ENCODE measurements at places on chromosomes 3 and 15. TPM values are rescaled to one million over a fixed set of nuclear protein-coding genes. Genes with fewer than 3 reads are reported as not detected.

- DNase-seq = no peak
Observed at GRCh38 chr3:24835510-24835909, 340.9 kb upstream of the THRB start.

DNA sequence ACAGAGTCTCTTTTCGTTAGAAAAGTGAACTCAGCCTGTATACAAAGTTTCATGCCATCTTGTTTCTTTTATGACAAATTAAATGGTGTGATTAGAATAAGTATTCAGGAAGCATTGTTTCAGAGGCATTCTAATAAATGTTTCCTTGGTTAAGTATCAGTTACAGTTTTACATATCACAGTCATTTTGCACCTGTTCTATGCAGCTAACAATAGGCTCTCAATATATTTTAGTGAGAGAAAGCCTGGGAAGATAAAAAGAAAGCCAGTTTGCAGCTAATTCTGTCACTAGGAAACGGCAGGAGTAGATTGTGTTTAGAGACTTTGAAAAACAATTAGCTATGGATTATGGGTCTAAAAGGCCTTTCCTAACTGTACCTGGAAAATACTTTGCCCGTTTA is 252.8 kb downstream of the ZIC1 start:
- no peak for DNase-seq

GRCh38 chr3:124829178-124829818 is 57.9 kb downstream of the ITGB5 start:
- DNase-seq = no peak

DNA sequence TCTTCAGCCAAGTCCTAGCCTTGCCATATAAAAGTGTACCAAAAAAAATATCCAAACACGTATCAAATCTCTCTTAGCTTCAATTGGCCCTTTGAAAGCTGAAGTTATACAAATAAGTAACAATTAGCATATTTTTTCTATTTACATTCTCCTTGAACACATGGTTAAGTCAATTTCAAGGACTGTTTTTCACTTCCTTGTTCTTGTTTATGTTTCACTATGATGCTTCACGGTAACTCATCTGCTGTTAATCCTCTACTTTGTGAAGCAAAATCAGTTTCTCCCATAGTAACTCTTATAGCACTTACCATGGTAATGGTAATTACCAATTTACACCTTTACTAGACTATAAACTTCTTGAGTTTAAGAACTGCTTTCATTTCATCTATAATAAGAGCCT is 10.6 kb upstream of the SPRED1 start:
- DNase-seq = no peak

GRCh38 chr3:114320246-114320645 is 26.4 kb downstream of the TIGIT start:
- DNase-seq = no peak

GRCh38 chr3:109806929-109807328 is 469.6 kb upstream of the DPPA4 start:
- no peak for DNase-seq

DNA sequence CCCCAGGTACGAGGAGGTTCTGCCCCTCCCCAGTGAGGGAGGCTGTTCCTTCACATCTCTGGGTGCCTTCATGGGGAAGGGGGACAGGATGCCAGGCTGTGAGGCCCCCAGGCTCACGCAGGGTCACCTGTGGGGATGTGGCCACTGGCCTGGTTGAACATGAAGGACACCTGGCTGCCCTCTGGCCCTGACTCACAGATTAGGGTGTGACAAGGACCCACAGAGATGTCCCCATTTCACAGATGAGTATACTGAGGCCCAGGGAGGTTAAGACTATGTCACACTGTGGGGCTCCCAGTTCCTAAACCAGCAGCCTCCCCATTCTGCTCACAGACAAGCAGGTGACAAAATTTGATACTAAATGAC is 42.4 kb downstream of the PCSK6 start:
- DNase-seq = no peak

- no peak for DNase-seq
Observed at GRCh38 chr3:105584003-105584790, 217.5 kb downstream of the ALCAM start.

DLEC1 gene
- 15.0 TPM for total RNA-seq

DNA sequence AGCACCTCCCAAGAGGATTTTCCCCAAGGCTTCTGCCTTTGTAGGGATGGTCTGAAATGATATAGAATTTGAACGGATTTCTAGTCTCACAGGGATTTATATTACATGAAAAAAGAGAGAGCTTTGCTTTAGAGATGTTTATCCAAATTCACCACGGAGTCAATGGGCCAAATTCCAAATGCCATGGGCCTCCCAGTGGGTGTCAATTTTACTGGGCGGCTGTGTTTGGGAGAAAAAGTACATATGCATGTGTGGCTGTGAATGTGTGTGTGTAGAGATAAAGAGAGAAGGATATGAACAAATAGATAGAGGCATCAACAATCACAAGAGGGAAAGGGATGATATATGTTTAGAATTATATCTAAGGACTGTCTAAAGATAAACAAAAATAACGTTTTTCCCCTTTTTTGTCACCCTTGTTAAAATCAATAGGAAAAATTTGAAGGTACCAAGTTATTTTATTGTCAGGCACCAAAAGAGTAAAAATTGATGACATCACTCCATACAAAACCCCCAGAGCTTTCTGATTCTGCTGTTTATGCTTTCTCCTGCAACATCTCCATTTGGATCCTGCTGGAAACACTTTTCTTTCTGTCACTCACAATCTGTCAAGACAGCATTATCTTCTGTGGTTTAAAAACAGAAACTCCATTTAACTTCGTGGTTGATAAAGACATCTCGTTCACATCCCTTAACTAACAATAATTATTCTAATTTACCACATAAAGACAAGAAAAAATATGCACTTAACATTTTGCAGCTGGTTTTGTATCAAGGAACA is 160.7 kb downstream of the FHIT start:
- no peak for DNase-seq

GRCh38 chr15:41483519-41483918 is 10.2 kb upstream of the ITPKA start:
- DNase-seq = no peak

GRCh38 chr3:55935241-55935640 is 448.1 kb upstream of the WNT5A start:
- no peak for DNase-seq

COL8A1 gene
- 56.1 TPM for total RNA-seq

GRCh38 chr3:45894015-45894414 is 7.7 kb downstream of the CCR9 start:
- DNase-seq = no peak

BNC1 gene
- total RNA-seq = 0.21 TPM

- DNase-seq = no peak
Observed at GRCh38 chr3:61820306-61820992, 259.1 kb downstream of the PTPRG start.

DNA sequence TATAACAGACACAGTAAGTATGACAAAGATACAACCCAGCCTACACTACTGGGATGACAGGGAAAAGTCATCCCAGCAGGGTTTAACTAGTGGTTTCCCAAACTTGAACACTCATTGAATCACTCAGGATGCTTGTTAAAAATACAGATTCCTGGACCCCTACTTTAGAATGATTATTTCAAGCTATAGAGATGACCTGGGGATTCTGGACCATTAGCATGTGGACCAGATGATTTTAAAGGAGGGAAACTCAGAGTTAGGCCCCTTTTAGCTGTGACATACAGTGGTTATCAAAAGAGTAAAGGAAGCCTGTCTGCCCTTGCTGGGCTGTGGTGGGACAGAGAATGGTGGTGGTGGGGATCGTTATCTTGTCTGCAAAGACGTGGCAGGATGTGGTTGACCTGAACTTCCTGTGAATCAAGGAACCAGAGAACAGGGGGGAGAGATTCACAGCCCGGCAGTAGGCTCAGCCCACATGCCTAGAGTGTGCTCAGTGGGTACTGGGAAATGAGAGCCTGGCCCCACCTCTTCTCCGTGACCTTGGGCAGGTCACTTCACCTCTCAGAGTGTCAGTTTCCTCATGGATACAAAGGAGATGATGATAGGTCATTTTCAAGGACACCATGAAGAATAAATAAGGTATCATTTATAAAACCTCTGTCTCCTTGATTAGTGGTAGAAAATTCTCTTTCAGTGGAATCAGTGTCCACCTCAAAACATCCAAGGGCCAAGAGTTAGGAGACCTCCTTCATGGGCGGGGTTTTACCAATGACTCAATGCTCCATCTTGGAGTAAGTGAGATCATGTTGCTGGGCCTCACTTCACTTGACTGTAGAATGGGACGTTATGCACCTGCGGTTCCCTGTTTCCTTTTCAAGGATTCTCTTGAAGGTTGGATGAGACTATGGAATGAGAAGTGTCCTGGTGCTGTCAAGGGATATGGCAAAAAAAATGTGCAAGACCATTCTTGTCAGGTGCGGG is 306.5 kb downstream of the RPLP1 start:
- DNase-seq = peak; percentile 58
